ENCODE measurements at places on chromosomes 13 and 19.

GRCh38 chr13:73075546-73075945 lies 16.7 kb downstream of the KLF5 start:
- DNase-seq: no peak

DNA sequence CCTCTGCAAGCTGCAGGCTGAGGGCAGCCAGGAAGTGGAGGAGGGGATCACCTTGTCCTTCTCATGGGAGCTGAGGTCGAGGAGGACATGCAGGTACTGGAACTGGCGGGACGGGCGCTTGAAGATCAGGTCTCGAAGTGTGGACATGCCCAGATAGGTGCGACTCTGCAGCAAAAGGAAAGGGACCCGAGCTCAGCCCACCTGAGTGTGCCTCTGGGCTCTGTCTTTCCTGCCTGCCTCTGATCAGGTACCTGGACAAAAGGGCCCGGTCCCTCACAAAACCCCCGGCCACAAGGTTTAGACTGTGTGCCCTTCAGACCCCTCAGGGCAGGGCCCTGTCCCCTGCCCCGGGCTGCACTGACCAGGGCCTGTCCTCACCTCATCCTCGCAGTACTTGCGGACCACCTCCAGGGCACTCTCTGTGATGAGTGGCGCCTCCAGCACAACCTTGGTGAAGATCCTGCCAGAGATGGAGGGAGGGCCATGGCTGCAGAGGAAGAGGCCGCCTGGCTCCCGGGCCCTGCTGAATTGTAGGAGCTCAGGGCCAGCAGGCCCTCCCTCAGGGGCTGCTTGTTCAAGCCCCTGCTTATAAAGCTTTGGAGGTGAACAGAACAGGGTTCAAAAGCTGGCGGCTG lies 12.5 kb upstream of the RSPH6A start:
- no peak for DNase-seq

DNA sequence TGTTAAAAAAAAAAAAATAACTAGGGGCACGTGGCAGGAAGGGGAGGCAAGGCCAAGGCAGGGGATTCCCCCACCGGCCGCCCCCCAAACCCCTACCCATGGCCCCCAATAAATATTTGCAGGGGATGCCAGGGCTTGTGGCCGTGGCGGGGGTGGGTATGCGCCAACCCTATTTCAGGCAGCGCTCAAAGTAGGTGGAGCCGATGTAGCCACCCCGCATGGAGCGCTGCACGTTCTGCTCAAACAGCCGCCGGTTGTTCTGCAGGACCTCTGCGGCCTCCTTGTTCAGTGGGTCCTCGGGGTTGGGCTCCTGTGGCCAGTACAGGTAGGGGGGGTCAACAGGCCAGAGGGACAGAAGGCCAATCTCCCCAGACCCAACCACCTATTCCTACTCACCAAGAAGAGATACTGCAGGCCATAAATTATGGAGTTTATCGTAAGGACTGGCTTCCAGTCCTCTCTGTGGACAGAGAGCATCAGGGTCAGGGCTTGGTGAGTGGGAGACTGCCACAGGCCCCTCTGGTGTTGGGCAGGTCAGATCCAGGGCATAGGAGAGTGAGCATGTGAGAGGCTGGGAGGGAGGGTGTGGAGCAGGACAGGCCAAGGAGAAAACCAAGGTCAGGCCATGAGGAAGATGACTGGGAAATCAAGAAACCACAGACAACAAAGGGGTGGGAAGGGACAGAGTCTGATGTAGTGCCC lies 1.2 kb upstream of the CHMP2A start:
- DNase-seq: no peak

DNA sequence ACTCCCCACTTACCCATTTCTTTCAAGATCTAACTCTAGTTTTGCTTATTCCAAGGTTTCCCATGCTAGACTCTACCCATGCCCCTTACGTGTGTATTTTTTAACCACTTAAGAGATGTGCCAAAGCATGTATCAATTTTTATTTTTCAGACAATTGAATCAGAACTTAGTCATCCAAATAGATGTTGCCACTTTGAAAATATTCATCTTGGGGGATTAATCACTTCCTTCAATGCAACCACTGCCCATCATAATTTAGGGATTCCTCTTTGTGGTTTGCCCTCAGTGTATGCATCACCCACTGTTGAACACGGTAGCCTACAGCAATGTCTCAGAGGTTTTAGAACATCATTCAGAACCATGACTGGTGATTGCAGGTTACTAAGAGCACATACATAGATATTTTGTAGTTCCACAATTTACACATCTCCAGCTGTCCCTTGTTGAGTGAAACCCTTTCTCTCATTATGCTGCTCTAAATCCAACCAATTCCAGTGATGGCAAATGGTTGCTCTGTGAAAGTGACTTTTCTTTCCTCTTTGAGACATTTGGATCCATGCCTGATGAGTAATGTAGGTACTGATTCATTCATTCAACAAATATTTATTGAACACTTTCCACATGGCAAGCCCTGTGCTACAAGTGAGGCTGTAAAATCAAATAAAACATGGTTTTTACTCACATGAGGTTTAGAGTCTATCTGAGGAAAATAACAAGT lies 60.6 kb upstream of the SERP2 start:
- no peak for DNase-seq

DNA sequence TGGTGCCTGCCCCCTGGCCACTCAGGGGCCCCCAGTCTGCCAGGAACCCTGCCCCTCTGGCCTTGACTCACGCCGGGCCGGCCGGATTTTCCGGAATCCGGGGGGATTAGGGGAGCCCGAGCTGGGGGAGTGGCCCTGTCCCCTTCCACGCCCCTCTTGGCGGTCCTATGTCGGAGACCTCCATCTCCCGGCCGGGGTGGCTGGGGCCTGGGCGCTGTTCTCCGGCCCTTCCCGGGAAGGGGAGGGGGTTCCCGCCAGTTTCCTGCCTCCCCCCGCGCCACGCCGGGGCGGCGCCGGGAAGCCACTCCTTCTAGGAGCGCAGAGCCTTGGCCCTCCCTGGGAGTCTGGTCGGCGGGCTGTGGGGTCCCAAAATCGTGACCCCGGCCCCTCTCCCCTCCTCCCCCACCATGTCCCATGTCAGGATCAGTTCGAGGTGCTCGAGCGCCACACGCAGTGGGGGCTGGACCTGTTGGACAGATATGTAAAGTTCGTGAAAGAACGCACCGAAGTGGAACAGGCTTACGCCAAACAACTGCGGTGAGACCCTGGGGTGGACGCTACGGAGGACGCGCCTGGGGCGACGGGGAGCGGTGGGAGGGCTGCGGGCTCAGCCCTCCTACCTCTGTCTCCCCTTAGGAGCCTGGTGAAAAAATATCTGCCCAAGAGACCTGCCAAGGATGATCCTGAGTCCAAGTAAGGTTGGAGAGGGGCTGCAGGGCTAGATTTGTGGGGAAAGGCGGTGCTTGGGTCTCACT lies 1.3 kb downstream of the TRIP10 start:
- no peak for DNase-seq

DNA sequence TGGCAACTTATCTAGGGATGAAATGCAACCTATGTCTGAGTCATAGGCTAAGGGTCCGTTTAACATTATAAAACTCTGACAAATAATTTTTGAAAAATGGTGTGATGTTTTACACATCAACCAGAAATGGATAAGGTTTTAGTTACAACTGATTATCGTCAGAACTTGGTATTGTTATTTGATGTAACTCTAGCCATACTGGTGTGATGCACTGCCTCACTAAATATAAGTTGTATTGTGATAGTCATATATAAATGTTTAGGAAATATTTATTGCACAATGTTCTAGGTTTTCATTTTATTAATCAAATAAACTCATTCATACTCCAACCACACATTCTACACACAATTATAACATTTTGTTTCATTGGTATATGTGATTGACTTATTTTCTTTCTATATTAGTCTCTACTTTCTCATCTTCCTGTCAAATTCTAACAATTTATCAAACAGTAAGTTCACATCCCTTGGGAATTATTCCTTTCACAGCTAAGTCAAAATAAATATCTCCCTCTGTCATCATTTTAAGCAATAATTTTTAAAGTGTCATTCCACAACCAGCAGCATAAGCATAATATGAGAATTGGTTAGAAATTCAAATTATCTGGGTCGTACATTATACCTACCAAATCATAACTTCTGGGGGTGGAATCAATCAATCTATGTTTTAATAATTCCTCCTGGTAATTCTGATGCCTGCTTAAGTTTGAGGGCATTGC lies 873.9 kb downstream of the SLITRK1 start:
- DNase-seq: no peak

DNA sequence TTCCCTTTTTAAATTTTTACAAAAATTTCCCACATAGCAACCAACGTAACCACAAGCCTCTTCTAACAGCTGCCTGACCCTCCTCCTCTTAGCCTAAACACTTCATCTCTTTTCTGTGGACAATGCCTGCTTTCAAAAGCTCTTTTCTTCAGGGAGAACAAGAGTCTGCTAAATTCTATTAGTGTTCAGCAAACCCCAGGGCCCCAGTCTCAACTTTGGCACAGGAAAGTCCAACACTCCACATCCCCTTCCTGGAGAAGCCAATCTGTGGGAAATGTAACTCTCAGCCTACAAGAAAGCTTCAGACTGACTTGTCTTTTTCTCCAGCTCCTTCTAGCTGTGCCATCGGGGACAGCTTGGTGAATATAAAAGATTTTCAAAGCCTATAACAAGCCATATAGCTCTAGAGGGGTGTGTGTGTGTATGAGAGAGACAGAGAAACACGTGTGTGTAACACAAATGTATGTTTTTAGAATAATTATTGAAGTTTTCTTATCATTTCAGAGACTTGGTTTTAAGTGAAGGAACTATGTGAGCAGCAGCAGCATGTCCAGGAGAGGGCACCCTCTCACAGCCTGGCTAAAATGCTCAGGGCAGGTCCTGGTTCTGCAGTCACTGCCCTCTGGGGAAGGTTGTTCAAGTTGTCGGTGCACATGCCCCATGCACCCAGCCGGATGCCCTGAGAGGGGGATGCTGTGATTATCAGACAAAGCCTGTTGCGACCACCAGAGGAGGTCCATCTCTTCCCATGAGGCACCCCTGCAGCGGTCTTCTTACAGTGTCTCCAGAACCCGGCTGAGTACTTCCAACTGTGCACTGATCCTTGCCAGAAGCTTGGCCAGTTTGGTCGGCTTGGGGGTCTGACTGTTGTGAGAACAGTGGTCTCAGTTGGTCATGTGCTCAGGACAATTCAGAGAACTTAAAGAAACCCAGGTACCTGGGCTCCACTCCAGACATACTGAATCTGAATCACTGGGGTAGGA lies 34.4 kb downstream of the CCDC70 start:
- DNase-seq: no peak

DNA sequence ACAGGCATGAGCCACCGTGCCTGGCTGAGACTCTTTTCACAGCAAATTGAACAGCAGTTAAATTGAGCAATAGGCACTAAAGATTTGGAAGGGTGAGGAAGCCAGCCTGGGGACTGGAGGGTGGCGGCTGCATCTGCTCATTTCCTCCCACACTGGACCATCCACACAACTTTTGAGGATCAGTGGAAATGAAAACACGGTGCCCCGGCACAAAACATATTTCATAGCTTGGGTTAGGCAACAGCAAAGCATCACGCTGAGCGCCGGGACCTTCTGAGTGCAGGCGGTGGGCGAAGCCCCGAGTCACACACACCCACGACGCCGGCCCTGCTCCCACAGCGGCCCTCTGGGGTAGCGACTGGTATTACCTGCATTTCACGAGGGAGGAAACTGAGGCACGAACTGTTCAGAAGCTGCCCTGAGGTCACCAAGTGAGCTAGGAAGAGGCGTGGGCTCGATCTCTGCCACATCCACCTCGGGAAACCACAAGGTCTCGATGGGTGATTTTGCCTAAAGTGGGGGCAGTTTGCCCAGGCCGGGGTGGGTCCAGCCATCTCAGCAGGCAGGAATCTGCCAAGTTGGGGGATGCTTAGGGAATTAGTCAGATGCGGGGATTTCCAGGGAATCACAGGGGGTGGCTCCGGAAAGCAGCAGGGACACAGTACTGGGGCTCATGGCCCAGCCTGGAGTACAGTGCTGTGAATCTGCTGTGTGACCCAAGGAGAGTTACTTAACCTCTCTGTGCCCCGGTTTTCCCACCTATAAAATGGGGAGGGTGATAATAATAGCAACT lies 3.5 kb upstream of the SBNO2 start:
- no peak for DNase-seq

- DNase-seq: no peak
Observed at GRCh38 chr13:105341758-105342157, 1193.7 kb downstream of the EFNB2 start.

DNA sequence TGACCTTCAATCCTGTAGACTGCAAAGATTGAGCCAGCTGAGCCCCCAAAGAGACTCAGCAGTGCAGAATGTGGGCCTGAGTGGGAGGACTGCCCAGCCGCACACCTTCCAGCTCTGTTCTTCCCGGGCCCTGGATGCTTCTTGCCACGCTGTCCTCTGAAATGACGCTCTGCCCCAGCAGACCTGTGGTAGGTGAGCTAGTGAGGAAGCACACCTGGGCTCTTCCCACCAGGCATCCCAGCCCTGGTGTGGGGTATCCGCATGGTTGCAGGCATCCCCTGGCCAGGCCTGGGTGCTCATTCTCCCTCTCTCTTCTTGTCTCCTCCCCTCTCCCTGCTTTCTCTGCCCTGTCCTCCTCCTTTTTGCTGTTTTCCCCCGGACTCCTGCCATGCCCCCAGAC lies 9.8 kb upstream of the MZF1 start:
- no peak for DNase-seq

DNA sequence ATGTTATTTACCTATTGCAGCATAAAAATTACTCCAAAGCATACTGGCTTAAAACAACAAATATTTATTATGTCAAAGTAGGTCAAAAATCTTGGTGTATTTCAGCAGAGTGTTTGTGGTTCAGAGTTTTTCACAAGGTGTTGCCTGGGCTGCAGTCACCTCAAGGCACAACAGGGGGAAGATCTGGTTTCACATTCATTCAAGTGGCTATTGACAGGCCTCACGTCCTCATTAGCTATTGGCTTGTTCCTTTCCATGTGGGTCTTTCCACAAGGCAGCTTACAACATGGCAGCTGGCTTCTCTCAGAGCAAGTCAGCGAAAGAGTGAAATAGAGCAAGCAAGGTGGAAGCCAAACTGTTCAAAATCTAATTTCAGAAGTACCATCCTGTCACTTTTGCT lies 602.9 kb downstream of the OLFM4 start:
- no peak for DNase-seq

GRCh38 chr19:1521636-1522035 lies 2.2 kb upstream of the PLK5 start:
- DNase-seq: no peak

GRCh38 chr13:98775844-98776598 lies 23.5 kb upstream of the SLC15A1 start:
- DNase-seq: no peak

- no peak for DNase-seq
Observed at GRCh38 chr13:43572656-43573360, 214.0 kb downstream of the ENOX1 start.

DNA sequence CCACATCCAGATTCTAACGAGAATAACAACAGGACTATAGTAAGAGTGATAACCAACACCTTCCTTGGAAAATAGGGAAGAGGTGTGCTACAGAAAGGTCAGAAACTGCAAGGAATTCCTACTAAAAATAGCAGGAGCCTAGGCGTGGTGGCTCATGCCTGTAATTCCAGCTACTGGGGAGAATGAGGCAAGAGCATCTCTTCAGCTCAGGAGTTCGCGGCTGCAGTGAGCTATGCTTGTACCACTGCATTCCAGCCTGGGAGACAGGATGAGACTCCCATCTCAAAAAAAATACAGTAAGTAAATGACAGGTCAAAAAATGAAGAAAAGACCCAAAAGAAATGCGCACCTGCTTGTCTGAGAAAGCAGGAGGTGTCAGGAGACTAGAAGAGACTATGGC lies 101.5 kb upstream of the TSHZ3 start:
- DNase-seq: no peak
